Ascending aorta (tissue), 2 donors: ENCODE measurements at places on chromosomes 16 and 17. TPM values are rescaled to one million over a fixed set of nuclear protein-coding genes. Genes with fewer than 3 reads are reported as not detected.
A peak's percentile ranks its signal among the peaks of the same experiment; 100 is the strongest.

The GRN gene
- total RNA-seq, result 430 TPM

The ABCA9 gene
- 10.9 TPM for total RNA-seq

- H3K4me1 ChIP-seq, result no peaks in the 10 kb centered on the region
- no peak for DNase-seq
- H3K27ac ChIP-seq, result no peak overlapping the region
- no peak overlapping the region for H3K4me3 ChIP-seq
- no peaks in the 10 kb centered on the region for H3K27me3 ChIP-seq
Measured at GRCh38 chr16:53598511-53599275, 95.7 kb upstream of the AKTIP start.

DNA sequence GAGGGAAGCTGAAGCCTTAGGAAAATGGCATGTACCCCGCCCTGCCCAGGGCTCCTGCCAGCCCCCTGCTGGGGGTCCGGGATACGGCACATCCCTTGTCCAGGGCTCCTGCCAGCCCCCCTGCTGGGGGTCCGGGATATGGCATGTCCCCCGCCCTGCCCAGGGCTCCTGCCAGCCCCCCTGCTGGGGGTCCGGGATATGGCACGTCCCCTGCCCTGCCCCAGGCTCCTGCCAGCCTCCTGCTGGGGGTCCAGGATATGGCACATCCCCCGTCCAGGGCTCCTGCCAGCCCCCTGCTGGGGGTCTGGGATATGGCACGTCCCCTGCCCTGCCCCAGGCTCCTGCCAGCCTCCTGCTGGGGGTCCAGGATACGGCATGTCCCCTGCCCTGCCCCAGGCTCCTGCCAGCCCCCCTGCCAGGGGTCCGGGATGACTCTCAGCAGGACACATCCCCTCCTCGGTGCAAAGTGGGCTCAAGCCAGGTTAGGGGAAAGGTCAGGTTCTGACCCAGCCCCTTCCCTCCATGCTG is 43.2 kb downstream of the RPH3AL start:
- no peaks in the 10 kb centered on the region for H3K4me1 ChIP-seq
- no peak overlapping the region for H3K4me3 ChIP-seq
- no peaks in the 10 kb centered on the region for H3K36me3 ChIP-seq
- H3K27ac ChIP-seq, result no peak overlapping the region

The STX1B gene
- 2.0 TPM for total RNA-seq

DNA sequence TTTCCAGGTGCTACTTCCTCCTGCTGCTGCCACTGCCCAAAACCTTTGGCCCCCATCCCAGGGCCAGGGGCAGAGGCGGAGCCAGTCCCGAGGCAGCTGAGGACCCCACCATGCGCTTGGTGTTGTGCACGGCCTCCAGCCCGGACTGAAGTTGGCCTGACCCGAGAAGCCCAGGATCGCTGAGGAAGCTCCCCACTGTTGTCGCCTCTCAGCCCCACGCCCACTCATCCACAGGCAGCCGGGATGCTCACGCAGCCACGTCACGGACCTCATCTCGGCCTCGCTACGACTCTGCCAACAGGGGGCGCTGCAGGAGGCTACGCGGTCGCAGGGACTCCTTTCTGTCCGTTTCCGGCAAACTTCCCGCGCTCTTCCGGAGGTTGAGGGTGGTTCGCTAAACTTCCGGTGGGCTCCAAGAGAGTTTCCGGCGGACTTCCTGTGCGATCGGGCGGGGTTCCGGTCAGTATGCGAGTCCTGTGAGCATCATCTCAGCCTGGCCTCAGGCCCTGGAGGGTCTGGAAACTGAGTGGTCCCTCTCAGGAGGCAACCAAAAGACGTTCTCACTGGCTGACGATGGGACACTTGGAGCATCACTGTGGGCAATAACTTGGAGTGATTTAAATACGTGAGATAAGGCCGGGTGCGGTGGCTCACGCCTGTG is 12.4 kb downstream of the ZG16B start:
- no peak overlapping the region for H3K27ac ChIP-seq
- DNase-seq, result peak; percentile 68
- H3K36me3 ChIP-seq, result no peaks in the 10 kb centered on the region
- H3K4me1 ChIP-seq, result no peaks in the 10 kb centered on the region
